Vein endothelial cell (primary cell): ENCODE measurements at places on chromosomes 1 and 21. TPM values are rescaled to one million over a fixed set of nuclear protein-coding genes. Genes with fewer than 3 reads are reported as not detected.

Gene SYT2
- total RNA-seq, result not detected in 2 replicates

Gene PCP4
- total RNA-seq, result not detected in 2 replicates

Gene CATSPERE
- 0.98 and 4.9 TPM in 2 replicates for total RNA-seq

Gene NTNG1
- total RNA-seq, result under 0.01 and 2.2 TPM in 2 replicates

Gene FCRL4
- total RNA-seq, result under 0.01 TPM in 1 of 2 replicates, not detected in the other

Gene SEC16B
- 0.65 and 1.2 TPM in 2 replicates for total RNA-seq
